ENCODE measurements at places on chromosomes 5 and 9.

GRCh38 chr5:144487761-144488160 lies 317.1 kb downstream of the KCTD16 start:
- DNase-seq: no peak

GRCh38 chr9:757246-757881 lies 84.1 kb upstream of the DMRT1 start:
- DNase-seq: peak; percentile 30

GRCh38 chr9:75001719-75002421 lies 26.2 kb downstream of the CARNMT1 start:
- DNase-seq: peak; percentile 86

- no peak for DNase-seq
These were observed 440.3 kb downstream of the PLK2 start for GRCh38 chr5:58019614-58020013.

DNA sequence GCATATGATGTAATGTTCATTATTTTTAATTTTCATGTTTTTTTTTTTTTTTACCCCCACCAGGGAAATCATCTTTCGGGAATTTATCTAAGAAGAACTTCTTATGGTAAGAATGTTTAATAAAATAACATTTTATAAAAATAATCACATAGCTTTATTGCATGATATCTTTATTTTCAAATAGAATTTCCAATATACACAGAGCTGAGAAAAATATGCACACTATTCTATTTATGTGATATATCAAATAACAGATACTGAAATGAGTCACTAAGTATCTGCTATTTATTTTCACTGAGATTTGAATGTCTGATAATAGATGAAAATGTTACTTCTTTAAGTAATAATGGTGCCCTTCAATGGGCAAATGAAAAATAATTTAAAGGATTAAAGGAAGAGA lies 1217.3 kb downstream of the MAT2B start:
- no peak for DNase-seq

- no peak for DNase-seq
These were observed 76.4 kb downstream of the MED27 start for GRCh38 chr9:132003319-132003704.

DNA sequence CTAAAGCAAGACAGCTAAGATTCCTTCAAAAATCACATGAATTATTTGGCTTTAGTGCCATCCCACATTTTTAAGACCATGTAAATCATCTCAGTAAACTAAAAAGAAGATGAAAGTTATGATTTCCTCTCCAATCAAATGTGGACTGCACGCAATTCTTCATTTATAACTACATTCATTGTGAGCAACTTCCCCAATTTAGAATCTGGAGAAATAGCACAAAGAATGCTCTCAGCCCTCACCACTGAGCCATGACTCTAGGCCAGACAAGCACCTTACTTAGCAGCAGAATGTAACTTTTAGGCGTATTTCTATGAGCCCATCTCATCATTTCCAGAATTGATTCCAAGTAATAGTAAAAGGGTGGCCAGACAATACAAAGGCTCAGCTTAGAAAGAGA lies 616.6 kb downstream of the TLE1 start:
- DNase-seq: no peak

DNA sequence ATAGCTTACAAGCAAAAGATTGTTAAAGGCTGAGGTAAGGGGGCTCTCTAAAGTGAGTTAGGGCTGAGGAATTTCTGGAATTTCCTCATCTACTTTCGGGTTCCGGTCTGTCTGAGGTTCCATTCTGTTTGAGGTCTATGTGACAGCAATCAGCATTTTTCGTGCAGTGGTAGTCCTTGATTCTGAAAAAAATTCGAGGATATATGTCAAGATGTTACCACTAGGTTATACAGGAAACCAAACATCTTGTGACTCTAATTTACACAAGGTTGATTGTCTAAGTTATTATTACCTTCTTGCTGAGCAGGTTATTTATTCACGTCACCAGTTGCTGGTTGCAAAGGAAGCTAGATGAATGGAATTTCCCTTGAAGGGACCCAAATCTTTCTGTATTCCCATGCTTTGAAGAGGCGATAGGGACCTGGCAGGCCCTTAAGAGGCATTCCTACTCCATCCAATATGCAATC lies 35.2 kb downstream of the RLN2 start:
- DNase-seq: peak; percentile 78

- peak; percentile 57 for DNase-seq
These were observed 47.6 kb downstream of the PDCD1LG2 start for GRCh38 chr9:5557606-5558587.

DNA sequence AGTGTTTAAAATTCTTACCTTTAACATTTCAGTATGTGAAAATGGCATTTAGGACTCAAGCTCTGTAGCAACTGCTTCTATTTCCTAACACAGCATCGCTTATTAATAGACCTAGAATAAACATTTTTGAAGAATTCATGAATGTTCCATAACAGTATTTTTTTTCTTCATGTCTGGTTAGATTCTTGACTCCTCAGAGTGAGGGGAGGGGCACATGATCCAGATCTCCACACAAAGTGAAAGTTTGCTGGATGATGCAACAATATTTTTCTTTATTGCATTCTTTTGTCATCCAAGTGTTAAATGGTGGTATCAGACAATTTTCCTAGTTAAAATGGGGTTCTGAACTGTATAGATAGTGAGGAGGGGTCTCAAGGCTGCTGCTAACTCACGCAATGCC lies 130.8 kb upstream of the MAN2A1 start:
- no peak for DNase-seq

DNA sequence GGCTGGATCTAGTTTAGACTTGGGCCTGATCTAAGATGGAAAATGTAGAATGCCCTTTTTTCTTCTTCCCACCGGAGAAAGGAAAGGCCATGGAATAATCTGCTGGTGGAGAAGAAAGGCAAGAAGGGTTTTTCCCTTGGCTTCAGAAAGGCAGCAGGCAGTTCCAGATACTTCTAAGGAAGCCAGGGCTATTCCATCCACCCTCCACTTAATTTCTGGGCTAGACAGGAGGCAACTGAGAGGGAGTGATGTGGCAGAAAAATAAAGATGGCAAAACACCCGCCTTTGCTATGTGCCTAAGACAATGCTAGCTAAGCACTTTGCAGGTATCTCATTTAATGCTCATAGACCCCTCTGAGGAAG lies 9.9 kb downstream of the MYOZ3 start:
- no peak for DNase-seq

GRCh38 chr5:115639377-115639776 lies 13.5 kb upstream of the TMED7 start:
- DNase-seq: no peak

GRCh38 chr5:168446983-168447619 lies 39.2 kb upstream of the RARS1 start:
- no peak for DNase-seq

GRCh38 chr9:113781896-113782295 lies 94.2 kb upstream of the ZNF618 start:
- no peak for DNase-seq

DNA sequence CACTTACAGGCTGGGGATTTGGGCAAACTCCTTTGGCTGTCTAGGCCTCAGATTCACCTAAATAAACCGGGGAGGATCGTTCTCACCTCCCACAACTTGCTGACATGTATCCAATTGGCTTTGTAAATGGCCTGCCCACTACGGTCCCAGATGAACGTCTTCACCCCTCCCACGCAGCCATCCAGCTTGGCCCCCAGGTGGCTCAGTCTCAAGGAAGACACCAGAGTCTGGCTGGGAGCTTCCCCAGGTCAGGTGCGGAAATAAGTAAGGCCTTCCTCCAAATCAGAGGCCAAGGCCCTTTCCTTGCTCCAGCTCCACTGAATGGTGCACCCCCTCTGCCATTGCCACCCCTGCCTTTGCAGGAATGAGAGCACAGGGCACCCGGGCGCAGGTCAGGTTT lies 11.4 kb downstream of the CIZ1 start:
- DNase-seq: no peak

GRCh38 chr9:84349671-84350070 lies 9.1 kb upstream of the SLC28A3 start:
- DNase-seq: no peak

DNA sequence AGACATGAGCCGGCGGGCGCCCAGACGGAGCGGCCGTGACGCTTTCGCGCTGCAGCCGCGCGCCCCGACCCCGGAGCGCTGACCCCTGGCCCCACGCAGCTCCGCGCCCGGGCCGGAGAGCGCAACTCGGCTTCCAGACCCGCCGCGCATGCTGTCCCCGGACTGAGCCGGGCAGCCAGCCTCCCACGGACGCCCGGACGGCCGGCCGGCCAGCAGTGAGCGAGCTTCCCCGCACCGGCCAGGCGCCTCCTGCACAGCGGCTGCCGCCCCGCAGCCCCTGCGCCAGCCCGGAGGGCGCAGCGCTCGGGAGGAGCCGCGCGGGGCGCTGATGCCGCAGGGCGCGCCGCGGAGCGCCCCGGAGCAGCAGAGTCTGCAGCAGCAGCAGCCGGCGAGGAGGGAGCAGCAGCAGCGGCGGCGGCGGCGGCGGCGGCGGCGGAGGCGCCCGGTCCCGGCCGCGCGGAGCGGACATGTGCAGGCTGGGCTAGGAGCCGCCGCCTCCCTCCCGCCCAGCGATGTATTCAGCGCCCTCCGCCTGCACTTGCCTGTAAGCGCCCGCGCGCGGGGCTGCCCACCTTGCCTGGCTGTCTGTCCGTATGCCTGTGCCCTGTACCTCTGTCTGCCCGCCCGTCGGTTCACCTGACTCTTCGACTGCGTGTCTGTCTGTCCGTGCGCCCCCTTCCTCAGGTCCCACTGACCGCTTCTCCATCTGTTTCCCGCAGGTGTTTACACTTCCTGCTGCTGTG lies 412 bp downstream of the FGF18 start:
- peak; percentile 11 for DNase-seq

DNA sequence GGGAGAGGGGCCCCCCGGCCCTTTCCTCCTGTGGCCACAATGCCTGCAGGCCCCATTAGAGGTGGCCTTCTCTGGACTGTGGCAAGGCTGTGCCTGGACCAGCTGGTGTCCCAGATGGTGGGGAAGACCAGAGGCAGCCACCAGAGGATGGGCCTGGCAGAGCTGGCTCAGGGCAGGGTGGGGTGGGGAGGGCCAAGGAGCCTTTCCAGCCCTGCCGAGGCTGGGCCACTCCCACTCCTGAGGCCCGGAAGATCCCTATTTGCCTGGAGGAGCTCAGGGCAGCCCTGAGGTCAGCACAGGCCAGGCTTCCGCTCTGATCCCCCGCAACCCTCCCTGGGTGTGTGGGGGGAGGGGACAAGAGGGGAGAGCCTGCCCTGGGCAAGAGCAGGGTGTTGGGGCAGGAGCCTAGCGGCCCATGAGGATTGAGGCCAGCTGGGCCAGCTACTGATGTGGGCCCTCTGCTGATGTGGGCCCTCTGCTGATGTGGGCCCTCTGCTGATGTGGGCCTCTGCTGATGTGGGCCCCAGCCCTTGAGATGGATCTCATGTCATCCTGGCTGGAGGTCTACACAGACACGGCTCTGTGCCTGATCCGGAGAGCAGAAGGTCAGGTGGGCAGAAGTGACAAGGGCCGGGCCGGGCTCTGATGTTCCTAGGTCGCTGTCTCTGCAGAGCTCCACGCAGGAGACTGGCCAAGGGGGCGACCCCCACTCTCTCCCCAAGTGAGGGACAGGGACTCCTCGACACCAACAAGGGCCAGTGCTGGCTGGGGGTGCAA lies 6.0 kb downstream of the MRPS2 start:
- no peak for DNase-seq

DNA sequence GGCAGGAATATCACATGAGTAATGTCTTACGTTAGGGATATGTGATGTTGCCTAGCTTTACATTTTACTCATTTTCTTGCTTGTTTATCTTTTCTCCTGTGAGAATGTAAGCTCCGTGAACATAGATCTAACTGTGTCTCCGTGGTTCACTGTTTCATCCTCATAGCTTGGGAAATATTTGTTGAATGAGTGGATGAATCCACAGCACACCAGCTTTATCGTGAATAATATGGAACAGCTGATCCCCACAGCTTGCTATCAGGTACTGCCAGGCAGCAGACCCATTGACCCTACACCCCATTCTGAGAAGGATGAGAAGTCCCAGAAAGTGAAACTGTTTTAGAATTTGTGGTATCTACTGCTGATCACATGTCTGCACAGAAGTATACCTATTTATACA lies 106.8 kb upstream of the FBN2 start:
- DNase-seq: peak; percentile 18

DNA sequence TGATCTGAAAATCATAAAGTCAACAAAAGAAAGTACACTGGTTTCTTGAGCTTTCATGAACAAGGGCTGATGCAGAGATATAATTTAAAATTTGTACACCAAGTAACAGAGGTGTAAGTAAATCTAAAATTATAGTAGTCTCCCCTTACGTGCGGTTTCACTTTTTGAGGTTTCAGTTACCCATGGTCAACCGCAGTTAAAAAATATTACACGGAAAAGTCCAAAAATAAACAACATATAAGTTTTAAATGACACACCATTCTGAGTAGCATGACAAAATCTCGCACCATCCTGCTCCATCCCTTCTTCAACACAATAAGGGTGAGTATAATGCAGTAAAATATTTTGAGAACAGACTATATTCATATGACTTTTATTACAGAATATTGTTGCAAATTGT lies 54.4 kb downstream of the AUH start:
- DNase-seq: no peak

- DNase-seq: no peak
These were observed 73.0 kb upstream of the DMRTA1 start for GRCh38 chr9:22373636-22374035.

DNA sequence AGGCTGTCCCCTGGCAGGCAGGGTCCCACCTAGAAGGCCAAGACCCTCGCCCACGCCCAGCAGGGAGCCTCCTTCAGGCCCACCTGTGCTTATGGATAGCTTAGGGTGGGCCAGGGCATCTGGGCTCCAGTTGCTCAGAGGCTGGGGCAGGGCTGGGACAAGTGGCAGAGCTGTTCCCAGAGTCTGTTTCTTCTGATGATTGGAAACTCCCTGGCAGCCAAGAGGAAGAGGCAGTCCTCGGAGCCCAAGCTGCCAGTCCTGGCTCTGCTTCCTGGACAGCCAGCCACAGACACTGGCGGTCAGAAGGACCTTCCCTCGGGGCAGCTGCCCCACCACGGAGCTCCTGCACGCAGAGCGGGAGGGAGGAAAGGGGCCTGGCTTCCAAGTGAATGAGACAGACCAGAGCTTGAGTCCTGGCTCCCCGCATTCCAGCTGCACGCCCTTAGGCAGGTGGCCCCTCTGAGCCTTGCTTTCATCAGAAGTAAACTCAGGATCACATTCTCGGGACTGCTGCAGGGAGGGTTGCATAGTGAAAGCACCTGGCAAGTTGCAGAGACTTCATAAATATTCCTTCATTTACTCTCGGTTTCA lies 37.9 kb upstream of the GABRP start:
- peak; percentile 13 for DNase-seq

DNA sequence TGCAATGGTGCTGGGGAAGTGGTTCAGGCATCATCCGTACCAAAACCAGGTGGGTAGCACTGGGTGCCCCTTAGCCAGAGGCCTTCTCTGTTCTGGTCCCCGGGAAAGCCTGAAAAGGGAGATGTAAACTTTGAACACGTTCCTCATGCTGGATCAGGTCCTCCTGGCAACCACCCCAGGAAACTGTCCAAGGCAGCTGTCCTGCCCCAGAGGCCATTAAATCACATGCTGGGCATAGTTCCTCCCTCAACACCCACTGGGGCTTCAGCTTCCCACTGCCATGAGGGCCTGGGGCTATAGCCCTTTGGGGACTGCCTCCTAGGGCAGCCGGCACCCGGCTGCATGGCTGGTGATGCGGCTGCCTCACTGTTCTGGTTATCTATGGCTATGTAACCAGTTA lies 228.9 kb upstream of the MVB12B start:
- no peak for DNase-seq

- no peak for DNase-seq
These were observed 7.4 kb upstream of the MRPS2 start for GRCh38 chr9:135492886-135493669.

Data from MM.1S (cell line).